Activated naive CD4-positive, alpha-beta T cell treated with anti-CD3 and anti-CD28 coated beads for 36 hours (primary cell): ENCODE measurements at places on chromosomes 3 and 15.

- DNase-seq = no peak
Measured at GRCh38 chr15:60390871-60391501, 6.8 kb downstream of the ANXA2 start.

GRCh38 chr15:73021139-73021621 is 31.1 kb upstream of the NEO1 start:
- no peak for DNase-seq

DNA sequence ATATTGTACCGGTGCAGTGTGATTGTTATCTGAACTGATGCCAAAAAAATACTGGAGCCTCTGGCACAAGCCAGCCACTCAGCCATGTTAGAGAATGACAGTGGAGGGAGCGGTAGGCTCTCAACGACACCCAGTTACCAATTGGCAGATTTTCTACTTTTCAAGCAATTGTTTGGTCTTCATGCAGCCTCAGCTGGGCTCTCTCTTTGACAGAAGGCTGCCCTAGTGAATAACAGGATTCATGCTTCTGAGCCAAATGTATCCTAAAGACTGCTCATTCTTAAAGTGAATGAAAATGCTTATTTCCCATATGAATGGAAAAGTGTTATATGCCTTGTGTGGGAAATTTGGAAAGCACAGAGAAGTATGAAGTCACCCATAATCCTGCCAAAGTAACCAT is 261.2 kb upstream of the TRIM42 start:
- no peak for DNase-seq

DNA sequence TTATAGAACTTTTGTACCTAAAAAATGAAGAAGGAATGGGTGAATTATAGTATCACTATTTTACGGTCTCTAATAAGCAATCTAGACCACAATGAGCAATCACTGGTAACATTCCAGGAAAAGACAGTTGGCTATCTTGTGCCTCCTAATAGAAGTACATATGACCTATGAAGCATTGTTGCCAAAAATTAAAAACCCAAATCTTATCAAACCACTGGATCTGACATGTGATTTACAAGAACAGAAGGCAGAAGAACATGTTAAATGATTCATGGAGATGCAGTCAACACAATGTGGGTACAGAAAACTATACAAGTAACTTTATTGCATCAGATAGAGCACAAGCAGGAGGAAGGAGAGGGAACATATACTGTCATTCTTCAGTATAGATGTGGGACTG is 14.5 kb upstream of the HYKK start:
- no peak for DNase-seq

- DNase-seq = no peak
Measured at GRCh38 chr3:115943579-115943978, 320.3 kb downstream of the GAP43 start.

GRCh38 chr3:7038394-7038793 is 177.5 kb downstream of the GRM7 start:
- DNase-seq = no peak

GRCh38 chr3:124976383-124976782 is 41.8 kb upstream of the MUC13 start:
- no peak for DNase-seq

- no peak for DNase-seq
Measured at GRCh38 chr3:127784283-127784682, 38.0 kb downstream of the MGLL start.

- DNase-seq = peak; percentile 97
Measured at GRCh38 chr3:13011573-13012220, 61.5 kb downstream of the IQSEC1 start.

DNA sequence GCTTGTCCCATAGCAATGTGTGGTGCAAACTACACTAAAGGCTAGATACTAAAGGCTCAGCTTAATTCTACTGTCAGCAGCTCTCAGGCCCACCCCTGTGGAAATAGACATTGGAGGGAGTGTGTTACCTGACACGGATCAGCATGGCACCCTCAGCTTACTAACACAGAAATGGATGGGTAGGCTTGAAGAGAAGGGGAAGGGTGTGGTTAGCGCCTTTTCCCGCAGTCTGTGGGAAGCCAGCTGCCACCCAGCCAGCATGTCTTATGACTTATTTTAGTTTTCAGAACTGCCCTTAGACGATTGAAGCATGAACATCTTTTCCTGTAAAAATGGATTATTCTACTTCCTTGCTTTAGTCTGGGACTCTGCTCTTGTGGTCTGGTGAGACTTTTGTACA is 25.8 kb upstream of the ADPGK start:
- DNase-seq = no peak

GRCh38 chr3:53555068-53555588 is 60.7 kb downstream of the CACNA1D start:
- DNase-seq = peak; percentile 59

- no peak for DNase-seq
Measured at GRCh38 chr3:187810021-187810446, 64.8 kb upstream of the BCL6 start.

- no peak for DNase-seq
Measured at GRCh38 chr3:174159604-174160003, 699.5 kb upstream of the NAALADL2 start.

GRCh38 chr3:34876997-34877396 is 762.3 kb upstream of the ARPP21 start:
- DNase-seq = no peak

GRCh38 chr3:40605960-40606359 is 81.2 kb downstream of the ZNF621 start:
- DNase-seq = no peak

GRCh38 chr3:125151916-125152315 is 60.6 kb downstream of the SLC12A8 start:
- DNase-seq = no peak

- peak; percentile 56 for DNase-seq
Measured at GRCh38 chr15:60582370-60583036, 103.6 kb upstream of the ICE2 start.

GRCh38 chr15:90959894-90960293 is 5.2 kb downstream of the RCCD1 start:
- DNase-seq = no peak

DNA sequence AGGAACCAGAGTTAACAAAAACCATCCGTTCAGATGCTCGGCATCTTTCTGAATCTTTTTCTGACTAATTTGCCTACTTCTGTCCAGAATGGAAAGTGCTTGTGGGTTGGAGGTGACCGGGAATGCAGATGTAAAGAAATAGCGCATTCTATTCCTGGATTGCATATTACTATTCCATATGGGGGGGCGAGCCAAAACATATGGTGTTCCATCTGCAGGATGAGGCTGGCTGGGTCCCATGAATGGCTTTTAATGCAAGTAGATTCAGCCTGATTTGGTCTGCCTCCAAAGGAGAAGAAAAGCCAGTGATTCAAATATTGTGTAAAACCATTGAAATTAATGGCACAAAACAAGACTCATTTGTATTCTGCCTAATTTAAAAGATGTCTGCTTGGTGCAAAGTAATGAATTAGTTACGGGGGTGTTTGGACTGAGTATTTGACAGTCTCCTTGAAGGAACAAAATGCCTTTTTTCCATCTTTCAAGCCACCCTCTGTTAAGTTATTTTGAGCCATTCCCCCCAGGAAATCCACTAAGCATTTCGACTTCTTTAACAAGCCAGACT is 99.0 kb downstream of the ST8SIA2 start:
- no peak for DNase-seq

- no peak for DNase-seq
Measured at GRCh38 chr15:74327756-74328155, 39.7 kb downstream of the CYP11A1 start.

DNA sequence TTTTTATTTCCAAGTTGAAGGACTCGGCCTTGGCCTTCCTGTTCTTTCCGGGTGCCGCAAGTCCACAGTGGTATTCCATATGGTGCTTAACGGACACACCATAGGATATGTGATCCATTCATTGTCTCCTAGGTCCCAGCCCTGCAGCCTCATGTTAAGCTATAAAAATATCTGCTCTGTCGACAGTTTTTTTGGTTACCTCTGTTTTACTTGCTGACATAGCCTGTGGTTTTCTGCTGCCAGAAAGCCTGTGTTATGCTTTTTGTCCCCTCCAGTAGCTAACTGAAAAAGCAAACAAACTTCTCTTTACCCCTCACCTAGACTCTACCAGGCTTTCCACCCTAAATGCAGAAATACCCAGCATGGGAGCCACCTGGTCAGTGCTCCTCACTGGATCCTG is 5.3 kb downstream of the INAFM2 start:
- DNase-seq = no peak

DNA sequence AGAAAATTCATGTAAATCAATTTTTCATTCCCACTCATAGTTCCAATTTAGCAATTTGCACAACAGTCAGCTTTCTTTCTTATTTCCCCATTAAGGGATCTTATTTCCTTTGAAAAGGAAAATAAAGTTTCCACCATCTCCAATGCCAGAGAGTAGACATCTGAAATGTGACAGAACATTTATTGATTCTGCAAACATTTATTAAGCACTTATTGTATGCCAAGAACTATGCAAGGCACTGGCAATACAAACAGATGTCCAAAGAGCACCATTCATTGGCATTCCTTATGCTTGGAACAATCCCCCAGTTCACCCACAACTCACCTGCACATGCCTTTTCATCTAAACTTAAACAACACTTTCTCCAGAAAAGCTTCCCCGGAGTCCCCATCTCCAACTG is 2.5 kb upstream of the TFDP2 start:
- no peak for DNase-seq

DNA sequence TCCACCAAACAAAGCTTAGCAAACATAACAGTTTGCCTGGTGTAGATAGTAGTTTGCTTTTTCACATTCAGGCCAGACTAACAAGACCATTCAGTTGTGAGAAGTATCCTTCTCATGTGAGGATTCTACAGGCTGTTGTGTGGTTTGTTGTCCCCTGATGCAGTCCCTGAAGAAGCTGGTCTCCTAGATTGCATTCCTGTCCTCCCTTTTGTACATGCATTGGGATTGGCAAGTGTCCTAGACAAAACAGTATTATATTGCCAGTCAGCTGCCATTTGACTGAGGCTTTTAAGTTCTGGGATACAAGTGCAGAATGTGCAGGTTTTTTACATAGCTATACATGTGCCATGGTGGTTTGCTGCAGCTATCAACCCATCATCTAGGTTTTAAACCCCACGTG is 362.0 kb upstream of the IL12A start:
- DNase-seq = no peak

DNA sequence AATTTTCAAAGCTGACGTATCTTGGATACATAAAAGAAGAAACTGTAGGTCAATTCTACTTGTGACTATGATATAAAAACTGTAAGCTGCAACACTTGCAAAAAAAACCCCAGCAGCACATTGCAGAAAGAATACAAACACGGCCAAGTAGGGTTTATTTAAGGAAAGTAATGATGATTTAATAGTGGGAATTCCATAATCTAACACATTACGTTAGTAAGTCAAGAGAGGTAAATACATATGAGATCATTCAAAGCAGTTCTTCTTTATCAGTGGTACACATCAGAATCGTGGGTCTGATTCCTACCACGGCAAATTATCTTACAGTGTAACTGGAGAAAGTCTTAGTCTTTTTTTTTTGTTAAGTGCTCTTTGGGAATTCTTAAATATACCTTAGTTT is 292.4 kb upstream of the WNT5A start:
- DNase-seq = no peak

DNA sequence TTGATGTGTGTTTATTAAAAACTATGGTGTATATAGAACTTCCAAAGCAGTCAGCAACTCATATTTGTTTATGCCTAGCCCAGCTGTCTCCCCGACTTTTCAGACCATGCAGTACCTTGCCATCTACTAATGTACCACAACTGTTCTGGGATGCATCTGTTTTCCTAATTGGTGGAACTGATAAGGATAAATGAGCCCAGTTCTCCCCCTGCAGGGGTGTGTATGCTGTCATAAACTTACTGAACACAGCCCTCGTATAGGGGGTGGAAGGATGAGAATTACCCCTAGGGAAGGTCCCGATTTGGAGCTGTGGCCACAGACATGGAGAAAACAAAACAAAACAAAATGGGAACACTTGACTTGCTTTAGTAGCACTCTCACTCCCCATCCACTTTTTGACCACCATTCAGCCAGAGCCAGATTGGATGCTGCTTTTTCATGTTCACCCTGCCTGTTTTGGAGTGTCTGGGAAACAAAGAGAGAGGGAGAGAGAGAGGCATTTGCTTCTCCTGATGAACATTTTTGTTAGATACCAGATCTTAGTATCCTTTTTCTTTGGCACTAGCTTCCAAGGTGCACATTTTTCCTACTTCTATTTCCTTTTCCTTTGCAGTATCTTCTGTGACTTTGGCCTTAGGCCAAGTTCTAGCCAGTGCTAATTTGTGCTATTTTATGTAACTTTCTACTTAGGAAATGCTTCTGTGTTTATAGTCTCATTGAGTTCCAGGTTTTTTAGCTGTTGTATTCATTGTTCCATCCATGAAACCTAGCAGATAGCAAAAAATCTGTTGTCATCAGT is 29.1 kb downstream of the CADM2 start:
- no peak for DNase-seq

DNA sequence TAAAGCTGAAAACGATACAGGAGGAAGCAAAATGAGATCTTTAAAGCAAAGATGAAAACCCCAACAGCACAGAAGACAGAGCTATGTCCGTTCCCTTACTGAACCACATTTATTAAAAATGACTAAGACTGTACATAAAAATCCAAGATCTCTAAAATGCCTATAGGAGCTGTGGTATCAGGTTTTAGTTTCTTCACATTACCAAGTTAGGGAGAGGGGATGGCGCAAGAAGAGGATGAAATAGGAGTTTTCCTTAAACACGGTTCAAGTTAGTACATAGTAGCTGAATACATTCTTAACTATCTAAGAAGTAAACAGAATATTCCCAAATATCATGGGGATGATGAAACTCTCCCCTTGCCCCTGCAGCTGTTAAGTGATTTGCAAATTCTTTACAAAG is 6.3 kb downstream of the EOMES start:
- no peak for DNase-seq

DNA sequence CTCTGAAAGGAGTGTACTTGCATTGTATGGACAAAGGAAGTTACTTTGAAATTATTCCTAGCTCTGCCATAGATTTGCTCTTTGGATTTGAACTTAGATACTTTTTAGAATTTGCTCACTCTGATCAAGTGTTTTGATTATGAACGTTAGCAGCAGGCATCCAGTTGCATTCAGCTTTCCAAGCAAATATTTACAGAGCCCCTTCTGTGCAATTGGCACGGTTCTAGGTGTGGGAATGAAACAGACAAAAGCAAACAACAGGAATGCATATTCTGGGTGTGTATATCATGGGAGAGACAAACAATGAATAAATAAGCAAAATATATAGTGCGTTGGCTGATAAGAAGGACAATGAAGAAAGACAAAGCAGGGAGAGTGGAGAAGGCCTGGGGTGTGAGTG is 125.5 kb upstream of the ADAMTS9 start:
- DNase-seq = no peak

GRCh38 chr15:44790656-44791055 is 54.3 kb downstream of the TRIM69 start:
- DNase-seq = no peak

DNA sequence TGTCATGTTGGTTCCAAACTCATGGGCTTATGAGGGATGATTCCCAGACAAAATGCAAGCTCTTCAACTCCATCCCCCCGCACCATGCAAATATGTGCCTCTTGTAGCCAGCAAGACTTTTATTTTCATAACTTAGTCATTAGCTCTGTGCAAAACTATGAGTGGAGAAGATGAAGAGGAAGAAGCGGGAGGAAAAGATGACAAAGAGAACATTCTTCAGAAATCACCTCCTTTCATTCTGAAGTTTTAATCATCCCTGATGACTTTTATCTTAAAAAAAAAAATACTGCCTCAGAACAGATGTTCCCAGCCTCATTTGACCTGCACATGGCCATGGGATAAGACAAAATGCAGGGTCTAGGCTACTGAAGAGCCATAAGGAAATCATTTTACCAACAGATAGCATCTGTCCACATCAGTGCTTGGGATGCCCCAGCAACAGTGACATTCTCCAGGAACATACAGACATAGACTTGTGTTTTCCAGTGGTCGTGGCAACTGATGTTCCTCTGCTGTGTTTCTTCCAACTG is 145.5 kb downstream of the WNT5A start:
- DNase-seq = no peak
